ENCODE measurements at places on chromosomes 12 and 14. TPM values are rescaled to one million over a fixed set of nuclear protein-coding genes. Genes with fewer than 3 reads are reported as not detected.
A peak's percentile ranks its signal among the peaks of the same experiment; 100 is the strongest.

MIP gene
- total RNA-seq = not detected

JPH4 gene
- 0.13 TPM for total RNA-seq

TAS2R14 gene
- total RNA-seq = 0.75 TPM

KLRC1 gene
- not detected for total RNA-seq

DNA sequence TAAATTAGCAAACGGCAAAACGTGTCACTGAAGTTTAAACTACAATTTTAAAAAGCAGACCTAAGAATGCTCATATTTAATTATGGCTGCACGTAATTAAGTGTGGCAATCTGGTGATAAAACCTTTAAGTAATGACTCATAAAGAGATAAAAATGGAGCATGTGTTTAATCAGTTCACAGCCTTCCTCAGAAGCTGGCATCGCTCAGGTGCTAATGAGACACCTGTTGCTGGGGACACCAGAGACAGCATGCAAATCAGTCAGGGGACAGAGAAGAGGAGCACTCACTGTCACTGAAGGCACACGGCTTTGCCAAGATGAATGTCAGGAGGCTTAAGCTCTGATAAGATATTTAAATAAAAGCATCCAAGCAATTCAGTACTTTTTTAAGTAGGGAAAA, 840.3 kb downstream of the GALC start:
- no peak for DNase-seq

GRCh38 chr14:74514471-74514941, 20.9 kb downstream of the ISCA2 start:
- peak; percentile 48 for DNase-seq

- peak; percentile 50 for DNase-seq
Measured at GRCh38 chr12:114405519-114406271, at the start of gene TBX5. Gene TBX5 (minus strand): TSS chr12:114406144. CDS start chr12:114403898, 2,246 bp downstream.

- DNase-seq = no peak
Measured at GRCh38 chr12:25106818-25107217, 88.1 kb downstream of the DNAI7 start.

DNA sequence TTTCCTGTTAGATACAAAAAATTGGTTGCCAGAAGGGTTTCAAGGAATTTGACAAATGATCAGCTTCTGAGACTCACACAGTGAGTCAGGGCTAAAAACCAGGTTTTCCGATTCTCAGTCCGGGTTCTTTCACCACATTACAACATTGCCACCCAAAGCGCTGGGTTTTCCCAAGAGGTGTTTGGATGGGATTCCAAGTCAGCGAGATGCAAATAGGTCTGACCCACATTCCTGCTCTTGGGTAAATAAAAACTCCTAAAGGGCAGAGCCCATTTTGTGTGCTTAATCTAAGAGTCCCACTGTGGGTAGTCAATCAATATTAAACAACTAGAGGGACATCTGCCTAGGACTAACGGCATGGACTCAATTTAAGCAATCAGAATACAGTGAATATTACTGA, 5.4 kb upstream of the RIC8B start:
- no peak for DNase-seq

DNA sequence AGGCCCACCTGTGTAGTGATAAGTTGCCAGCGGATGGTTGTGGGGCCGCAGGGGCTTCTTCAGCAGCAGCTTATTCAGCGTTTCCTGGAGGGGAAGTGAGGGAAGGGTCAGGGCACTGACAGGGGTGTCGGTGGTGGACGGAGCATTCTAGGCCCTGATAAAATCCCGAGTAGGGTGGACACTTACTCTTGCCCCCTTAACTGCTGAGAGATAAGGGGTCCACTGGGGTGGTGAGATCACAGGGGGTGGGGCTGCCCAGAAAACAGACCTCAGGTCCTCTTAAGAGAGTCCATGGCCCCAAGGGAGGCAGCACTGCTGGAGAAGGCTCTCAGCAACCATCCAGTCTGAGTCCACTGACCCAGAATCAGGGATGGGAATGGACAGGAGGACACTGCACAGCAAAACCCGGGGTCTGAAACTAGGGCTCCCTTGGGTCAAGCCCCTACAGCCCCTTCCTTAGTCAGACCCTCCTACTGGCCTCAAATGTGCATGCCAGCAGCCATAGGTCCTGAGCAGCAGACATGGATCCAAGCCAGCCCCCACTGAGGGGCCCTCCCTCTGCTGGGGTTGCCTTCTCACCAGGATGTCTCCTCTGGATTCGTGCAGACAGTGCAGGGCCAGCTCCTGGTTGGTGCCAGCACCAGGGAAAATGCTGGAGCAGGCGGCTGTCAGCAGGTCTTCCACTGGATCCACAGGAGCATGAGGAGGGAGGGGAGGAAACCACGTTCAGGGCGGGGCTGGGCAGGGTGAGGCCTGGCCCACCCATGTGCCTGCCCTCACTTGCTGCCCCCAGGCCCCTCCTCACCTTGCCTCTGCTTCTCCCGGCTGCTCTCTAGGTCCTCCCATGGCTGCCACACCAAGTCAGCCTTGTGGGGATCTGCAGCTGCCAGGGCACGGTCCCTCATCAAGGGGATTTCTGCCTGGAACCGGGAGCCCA, 12.1 kb upstream of the PNMA1 start:
- no peak for DNase-seq

DNA sequence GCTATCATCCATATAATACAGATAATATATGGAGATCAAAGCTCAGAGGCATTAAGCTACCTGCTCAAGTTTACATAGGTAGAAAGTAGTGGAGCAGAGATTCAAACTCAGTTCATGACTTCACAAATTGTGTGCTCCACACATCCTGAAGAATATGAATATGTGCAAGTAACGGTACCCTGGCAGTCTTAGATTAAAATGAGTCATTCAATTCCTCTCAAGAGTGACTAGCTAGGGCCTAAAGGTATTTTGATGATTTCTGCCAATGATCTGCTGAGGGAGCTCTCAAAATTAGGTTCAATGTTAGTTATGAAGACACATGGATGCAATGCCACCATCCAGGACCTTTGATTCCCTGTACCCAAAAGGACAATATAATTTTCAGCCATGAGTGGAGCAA, 58.9 kb downstream of the GRIP1 start:
- no peak for DNase-seq

- DNase-seq = no peak
Measured at GRCh38 chr14:56482310-56482911, 97.2 kb upstream of the TMEM260 start.

DNA sequence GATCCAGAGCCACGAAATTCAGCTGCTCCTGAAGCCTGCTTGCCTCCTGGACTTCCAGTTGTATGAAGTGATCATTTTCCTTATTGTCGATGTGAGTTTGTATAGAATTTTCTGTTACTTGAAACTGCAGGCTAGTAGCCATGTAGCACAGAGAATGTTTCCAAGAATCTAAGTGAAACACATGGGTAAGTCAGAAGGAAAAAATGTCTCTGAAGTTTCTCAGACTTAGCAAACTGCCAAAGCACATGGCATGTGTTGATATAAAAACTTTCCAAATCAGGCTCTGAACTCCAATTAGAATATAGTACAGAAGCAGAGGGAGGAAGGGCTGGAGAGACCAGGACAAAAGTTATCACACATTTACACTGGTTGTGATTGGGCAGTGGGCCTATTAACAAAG, 9.8 kb upstream of the PCNX1 start:
- DNase-seq = no peak

DNA sequence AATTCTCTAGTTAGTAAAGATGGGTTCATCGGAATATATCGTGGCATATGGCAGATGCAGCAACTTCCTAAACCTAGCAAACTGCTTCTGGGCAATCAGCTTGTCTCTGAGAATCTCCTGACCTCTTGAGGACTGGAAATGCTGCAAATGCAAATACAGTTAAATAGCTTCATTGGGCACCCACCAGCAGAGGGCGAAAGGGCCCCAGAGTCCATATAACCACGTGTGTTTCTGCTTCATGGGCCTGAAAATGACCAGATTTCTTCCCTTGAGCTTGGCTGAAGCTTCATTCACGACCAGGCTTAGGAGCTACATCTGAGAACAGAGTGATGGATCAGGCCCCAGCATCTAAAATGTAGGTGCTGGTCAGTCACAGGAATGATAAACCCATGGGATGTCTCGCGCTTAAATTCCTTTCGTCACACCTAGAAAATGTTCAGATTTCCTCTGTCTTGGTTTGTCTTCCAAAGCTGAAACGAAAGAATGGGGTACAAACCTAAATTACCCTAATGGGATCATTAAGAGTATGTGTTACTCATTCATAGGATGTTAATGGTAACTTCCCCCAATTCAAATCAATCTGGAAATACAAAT, 1482.5 kb upstream of the TMEM132C start:
- peak; percentile 41 for DNase-seq

Measured in Right ventricle myocardium superior (tissue), 1 donor.